ENCODE measurements at places on chromosomes 4 and X.

GRCh38 chrX:45840411-45840950 lies 639.8 kb upstream of the DIPK2B start:
- no peak for DNase-seq

DNA sequence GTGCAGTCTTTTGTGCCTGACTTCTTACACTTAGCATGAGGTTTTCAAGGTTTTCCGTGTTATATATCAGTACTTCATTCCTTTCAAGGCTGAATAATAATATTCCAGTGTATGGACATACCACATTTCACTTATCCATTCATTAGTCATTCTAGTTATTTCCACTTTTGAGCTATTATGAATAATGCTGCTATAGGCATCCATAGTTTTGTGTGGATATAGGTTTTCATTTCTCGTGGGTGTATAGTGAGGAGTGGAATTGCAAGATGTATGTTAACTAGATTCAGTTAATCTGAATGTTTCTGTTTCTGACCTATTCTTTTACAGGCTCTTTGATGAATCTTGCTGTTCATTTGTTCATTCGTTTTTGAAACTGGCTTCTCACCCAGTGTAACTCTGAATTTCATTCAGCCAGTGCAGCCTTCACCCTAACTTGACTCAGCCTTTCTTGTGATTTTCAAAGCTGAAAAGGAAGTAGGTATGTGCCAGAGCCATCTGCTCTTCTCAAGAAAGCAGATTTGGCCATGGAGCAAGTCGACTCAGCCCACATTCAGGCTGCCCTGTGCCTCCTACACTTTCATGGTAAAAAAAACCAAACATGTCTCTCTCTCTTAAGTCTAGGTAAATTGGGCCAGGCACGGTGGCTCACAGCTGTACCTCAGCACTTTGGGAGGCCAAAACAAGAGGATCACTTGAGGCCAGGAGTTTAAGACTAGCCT lies 56.3 kb upstream of the NOCT start:
- DNase-seq, result no peak

- no peak for DNase-seq
Observed at GRCh38 chr4:113921089-113921794, 58.2 kb downstream of the ARSJ start.

DNA sequence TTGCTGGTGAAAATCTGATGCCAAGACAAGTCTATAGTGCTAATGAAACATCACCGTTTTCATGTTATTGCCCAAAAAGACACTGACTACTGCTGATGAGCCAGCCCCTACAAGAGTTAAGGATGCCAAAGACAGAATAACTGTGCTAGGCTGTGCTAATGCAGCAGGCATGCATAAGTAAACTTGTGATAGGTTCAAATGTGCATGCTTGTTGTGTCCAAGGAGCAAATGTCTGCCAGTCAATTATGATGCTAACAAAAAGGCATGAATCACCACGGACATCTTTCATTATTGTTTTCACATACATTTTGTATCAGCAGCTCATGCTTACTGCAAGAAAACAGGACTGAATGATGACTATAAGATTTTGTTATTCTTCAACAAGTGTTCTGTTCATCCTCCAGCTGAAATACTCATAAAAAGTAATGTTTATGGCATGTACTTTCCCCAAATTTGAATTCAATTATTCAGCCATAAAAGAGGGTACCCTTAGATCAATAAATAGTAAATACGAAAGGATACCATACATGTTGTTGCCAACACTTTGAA lies 306.9 kb upstream of the ARSJ start:
- no peak for DNase-seq

GRCh38 chr4:73446336-73446938 lies 10.4 kb downstream of the AFP start:
- no peak for DNase-seq

Data from activated CD4-positive, alpha-beta T cell treated with anti-CD3 and anti-CD28 coated beads, Interleukin-2, amount 50 U/mL, for 4 hours (primary cell).